Left lung (tissue), 14 donors: ENCODE measurements at places on chromosomes 6 and 20. TPM values are rescaled to one million over a fixed set of nuclear protein-coding genes. Genes with fewer than 3 reads are reported as not detected.

GRCh38 chr6:110813338-110814101 lies 1.7 kb downstream of the CDK19 start:
- peaks cover 8% of the 10 kb centered on the region for H3K4me1 ChIP-seq
- no peaks in the 10 kb centered on the region for H3K36me3 ChIP-seq
- H3K4me3 ChIP-seq: peak overlapping the region; percentile 56

GRCh38 chr20:62858058-62858830 lies 3.4 kb downstream of the TCFL5 start:
- DNase-seq: no peak
- H3K27me3 ChIP-seq: peaks cover 12% of the 10 kb centered on the region
- H3K27ac ChIP-seq: no peak overlapping the region
- H3K36me3 ChIP-seq: peaks cover 25% of the 10 kb centered on the region
- H3K4me3 ChIP-seq: no peak overlapping the region

GRCh38 chr6:34555007-34555322 lies 1.2 kb downstream of the SPDEF start:
- no peaks in the 10 kb centered on the region for H3K27me3 ChIP-seq
- H3K36me3 ChIP-seq: no peaks in the 10 kb centered on the region
- no peaks in the 10 kb centered on the region for H3K4me1 ChIP-seq
- no peak overlapping the region for H3K4me3 ChIP-seq
- DNase-seq: no peak

- H3K27ac ChIP-seq: no peak overlapping the region
- H3K4me1 ChIP-seq: no peaks in the 10 kb centered on the region
- no peaks in the 10 kb centered on the region for H3K36me3 ChIP-seq
- no peaks in the 10 kb centered on the region for H3K27me3 ChIP-seq
- H3K4me3 ChIP-seq: no peak overlapping the region
These were observed 39.8 kb upstream of the RSPO4 start for GRCh38 chr20:1041845-1042390.

DNA sequence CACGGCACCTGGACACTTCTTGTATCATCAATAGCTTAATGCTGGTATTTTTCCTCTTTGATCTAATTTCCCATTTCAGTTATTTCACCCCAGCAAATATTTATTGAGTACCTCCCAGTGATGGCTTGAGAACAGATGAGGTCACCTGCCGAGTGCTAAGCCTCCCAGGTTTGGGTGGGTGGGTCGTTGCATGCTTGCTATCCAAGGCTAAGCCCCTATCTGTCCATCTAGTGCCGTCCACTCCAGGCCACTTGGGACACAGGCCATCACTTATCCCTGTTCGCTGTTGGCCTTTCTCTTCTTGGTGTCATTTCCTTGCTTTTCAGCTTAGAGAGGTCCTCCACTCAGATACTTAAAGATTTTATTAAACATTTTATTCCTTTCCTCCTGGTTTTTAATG lies 10.8 kb upstream of the NNAT start:
- no peaks in the 10 kb centered on the region for H3K27me3 ChIP-seq
- DNase-seq: no peak
- H3K36me3 ChIP-seq: no peaks in the 10 kb centered on the region
- H3K4me3 ChIP-seq: no peak overlapping the region
- H3K27ac ChIP-seq: no peak overlapping the region

The KIFC1 gene
- 5.8 TPM for total RNA-seq

The PRSS35 gene
- 0.86 TPM for total RNA-seq

The SIM1 gene
- not detected for total RNA-seq

The OTOR gene
- not detected for total RNA-seq

The SLC13A3 gene
- 2.9 TPM for total RNA-seq
